ENCODE measurements at places on chromosomes 12 and 14. TPM values are rescaled to one million over a fixed set of nuclear protein-coding genes. Genes with fewer than 3 reads are reported as not detected.

Gene CLEC4C
- total RNA-seq: not detected

Gene GLTP
- total RNA-seq: 27.7 TPM

Gene BICDL1
- total RNA-seq: 140 TPM

Gene SLC25A21
- total RNA-seq: not detected

DNA sequence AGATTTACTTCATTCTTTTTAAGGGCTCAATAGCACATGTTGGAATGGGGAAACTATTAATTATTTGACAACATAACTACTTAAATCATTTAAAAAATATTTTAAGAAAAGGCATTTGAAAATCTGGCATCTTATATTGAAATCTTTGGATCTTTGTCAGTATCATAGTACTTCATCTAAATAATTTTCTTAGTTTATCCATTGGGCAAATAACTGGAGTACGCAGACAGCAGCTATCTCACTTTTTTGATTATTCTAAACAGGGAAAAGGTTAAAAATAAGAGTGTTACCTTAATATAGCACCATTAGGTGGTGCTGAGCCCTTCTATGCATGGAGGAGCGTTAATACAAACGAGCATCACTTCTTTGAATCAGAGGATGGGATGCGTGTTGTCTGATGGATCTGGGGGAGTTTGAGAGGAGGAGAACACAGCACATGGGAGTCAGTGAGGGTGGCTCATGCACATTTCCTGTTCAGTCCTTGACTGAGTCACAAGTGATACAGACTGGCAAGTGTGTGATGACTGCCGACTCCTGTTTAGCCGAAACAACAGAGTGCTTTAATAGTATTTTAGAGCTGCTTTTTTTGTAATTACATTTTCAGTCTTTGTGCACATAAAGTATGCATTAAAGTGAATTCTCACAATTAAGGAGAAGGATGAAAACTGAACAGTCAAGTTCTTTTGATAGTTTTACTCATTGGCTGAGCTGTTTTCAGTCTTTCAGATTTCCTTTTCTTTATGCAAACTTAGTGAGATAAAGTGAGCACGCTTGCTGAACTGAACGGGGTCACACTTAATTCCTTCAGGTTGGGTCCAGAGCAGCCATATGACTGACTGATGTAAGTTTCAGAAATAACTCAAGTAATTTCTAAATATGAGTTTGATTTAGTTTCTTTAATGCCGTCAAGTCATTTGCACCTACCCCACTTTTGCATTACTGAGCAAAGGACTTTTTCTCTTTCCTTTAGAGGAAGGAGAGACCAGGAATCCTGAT is 92.7 kb downstream of the DIP2B start:
- H3K27ac ChIP-seq: peak overlapping the region; percentile 35
- peaks cover 31% of the 10 kb centered on the region for H3K4me1 ChIP-seq
- H3K27me3 ChIP-seq: no peaks in the 10 kb centered on the region
- H3K4me3 ChIP-seq: peak overlapping the region; percentile 28
- peak; percentile 26 for DNase-seq

DNA sequence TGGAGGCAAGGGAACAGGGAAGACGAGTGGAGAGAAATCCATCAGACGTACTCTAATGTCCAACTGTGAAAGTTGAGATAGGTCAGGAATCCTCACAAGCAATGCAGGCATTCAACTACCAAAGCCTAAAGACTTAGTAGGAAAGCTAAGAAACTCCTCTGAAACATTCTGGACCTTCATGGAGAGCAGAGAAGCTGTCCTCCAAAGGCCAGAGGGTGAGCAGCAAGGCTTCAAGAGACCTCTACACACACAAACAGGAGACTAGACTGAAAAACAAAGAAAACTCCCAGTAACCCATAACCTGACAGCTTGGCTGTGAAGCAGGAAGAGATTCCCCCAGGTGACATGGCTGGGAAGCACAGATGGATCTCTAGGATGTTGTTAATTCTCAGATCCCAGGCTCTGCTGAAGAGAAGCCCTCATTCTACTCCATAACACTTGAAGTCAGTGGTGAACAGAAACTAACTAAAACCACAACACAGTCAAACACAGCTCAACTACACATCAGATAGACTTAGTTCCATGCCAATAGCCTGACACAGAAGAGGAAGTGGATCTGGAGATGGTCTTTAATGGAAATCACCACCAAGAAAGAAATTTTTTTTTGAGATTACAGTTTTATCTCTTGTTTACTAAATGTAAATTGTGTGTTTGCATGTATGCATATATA is 23.2 kb upstream of the LYZ start:
- H3K4me3 ChIP-seq: no peak overlapping the region
- H3K4me1 ChIP-seq: peaks cover 6% of the 10 kb centered on the region
- H3K27ac ChIP-seq: no peak overlapping the region
- DNase-seq: no peak
- H3K36me3 ChIP-seq: no peaks in the 10 kb centered on the region

DNA sequence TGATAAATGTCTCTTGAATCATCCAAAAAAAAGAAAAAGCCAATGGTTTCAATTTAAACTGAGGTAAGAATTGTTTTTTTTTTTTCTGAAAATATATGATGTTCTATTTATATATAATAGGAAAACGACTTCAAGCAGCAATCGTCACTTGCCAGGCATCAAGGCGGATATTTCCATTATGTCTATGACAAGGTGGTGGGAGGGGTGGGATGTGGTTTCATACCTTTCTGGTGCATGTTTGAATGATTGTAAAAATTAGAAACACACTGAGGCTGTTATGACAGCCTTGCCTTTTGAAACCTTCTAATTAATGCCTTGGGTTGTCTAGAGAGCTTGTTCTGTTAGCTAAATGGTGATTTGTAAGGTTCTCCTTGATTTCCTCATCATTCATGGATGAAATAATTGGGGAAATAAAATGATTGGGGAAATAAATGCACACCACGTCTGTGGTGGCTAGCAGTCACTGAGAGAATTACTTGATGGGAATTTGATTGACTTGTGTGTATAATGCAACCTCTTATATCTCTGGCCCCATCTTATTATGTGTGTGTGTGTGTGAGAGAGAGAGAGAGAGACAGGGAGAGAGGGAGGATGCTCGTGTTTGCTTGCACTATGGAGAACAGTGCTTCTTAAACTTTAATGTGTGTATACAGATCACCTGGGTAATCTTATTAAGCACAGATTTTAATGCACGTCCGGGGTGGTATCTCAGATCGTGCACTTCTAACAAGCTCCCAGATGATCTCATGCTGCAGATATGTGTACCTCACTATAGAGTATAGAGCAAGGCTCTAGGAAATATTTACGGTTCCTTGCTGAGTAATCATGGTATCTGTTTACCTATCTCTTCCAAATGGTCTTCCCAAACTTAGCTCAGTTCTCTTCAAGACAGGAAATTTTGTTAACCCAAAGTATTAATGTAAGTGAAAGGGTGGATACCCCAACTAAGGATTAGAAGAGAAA is 502.6 kb downstream of the DIO2 start:
- no peak for DNase-seq
- no peaks in the 10 kb centered on the region for H3K4me1 ChIP-seq
- H3K4me3 ChIP-seq: no peak overlapping the region

Gene LRP1-AS
- not detected for total RNA-seq

GRCh38 chr12:4434706-4435425 is 10.7 kb downstream of the FGF6 start:
- DNase-seq: no peak
- H3K4me1 ChIP-seq: peaks cover 13% of the 10 kb centered on the region
- no peak overlapping the region for H3K27ac ChIP-seq
- H3K4me3 ChIP-seq: no peak overlapping the region

GRCh38 chr14:88904864-88905263 is 80.4 kb downstream of the TTC8 start:
- H3K4me3 ChIP-seq: no peak overlapping the region
- H3K4me1 ChIP-seq: no peaks in the 10 kb centered on the region
- no peak for DNase-seq
- H3K36me3 ChIP-seq: no peaks in the 10 kb centered on the region

DNA sequence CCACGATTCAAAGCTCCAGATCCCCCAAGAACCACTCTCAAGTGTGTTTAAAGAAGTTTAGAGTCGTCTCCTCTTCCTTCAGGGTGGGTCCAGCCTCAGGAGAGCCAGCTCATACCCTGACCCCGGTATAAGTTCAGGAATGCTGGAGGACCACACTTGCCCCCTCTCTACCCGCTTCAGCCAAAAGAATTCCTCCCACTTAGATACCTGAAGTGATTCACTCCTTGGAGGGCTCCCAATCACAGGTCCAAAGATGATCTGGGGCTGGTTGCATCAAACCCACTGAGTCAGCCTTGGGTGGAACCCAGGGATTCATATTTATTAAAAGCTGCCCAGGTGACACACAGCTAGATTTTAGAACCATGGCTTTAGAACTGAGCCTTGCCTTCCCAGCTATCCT is 133.5 kb upstream of the PARP11 start:
- DNase-seq: no peak
- H3K27ac ChIP-seq: no peak overlapping the region
- H3K4me3 ChIP-seq: no peak overlapping the region
- no peaks in the 10 kb centered on the region for H3K36me3 ChIP-seq
- no peaks in the 10 kb centered on the region for H3K4me1 ChIP-seq

Data from activated T-helper 1 cell treated with anti-CD3 and anti-CD28 coated beads, Interleukin-12 subunit alpha, Interleukin-12 subunit beta, Interleukin-2, Interleukin-4 antibody, amounts not matched to agents 30 ng/mL and 10 ng/mL and 1 ng/mL, durations not matched to agents 14 hours and 24 hours and 36 hours (primary cell).